ENCODE measurements at places on chromosomes 12 and 14. TPM values are rescaled to one million over a fixed set of nuclear protein-coding genes. Genes with fewer than 3 reads are reported as not detected.

DNA sequence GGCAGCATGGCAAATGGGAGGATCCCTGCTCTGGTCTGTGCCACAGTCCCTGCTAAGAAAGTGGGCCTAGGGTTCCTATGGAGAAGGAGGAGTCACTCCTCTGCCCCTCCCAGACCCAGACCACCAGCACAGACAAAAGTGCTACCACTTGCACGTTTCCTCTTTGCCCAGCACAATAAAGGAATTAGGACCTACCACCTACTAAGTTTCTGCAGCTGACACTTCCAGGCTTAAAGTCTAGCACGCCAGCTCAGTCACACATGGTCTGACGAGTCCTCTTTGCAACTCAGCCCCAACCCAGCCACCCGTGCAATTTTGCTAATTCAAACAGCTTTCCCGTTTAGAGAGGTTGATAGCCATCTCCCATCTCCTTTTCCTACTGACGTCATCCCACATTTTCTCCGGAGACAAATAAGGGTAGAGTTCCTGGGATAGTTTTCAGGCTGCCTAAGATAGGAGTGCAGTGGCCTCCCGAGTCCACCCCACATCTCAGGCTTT is 66.2 kb upstream of the PTGR2 start:
- H3K27ac ChIP-seq, result peak overlapping the region; percentile 94
- peak overlapping the region; percentile 95 for H3K4me3 ChIP-seq
- H3K27me3 ChIP-seq, result no peaks in the 10 kb centered on the region
- no peak for DNase-seq
- H3K36me3 ChIP-seq, result peaks cover 33% of the 10 kb centered on the region

Gene C14orf39
- total RNA-seq, result not detected

- H3K4me3 ChIP-seq, result peak overlapping the region; percentile 74
- DNase-seq, result no peak
- peaks cover 35% of the 10 kb centered on the region for H3K36me3 ChIP-seq
- H3K4me1 ChIP-seq, result peaks cover 34% of the 10 kb centered on the region
- no peak overlapping the region for H3K27ac ChIP-seq
- no peaks in the 10 kb centered on the region for H3K27me3 ChIP-seq
Observed at GRCh38 chr12:109098183-109098604, 797 bp downstream of the UNG start.

GRCh38 chr14:64973826-64974225 is 1.7 kb upstream of the RAB15 start:
- peaks cover 12% of the 10 kb centered on the region for H3K4me1 ChIP-seq
- H3K4me3 ChIP-seq, result no peak overlapping the region
- H3K27ac ChIP-seq, result no peak overlapping the region
- peaks cover 23% of the 10 kb centered on the region for H3K27me3 ChIP-seq

DNA sequence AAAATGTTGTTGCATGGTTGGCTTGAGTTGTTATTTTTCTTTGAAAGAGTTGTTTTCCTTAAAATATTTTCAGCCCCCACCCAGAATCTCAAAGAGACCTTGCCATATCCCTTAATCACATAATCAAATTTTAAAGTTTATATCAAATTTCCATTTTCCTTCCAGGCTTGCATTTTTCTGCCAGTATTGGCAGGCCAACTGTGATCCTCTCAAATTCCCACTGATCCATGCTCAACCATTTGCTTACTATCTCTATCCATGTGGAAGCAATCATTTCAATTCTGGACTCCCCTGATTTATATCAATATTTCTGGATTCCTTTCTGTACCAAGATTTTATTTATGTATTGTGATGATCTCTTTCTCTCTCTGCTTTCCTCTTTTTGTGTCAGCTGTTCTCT is 64.2 kb upstream of the PYGL start:
- H3K4me3 ChIP-seq, result no peak overlapping the region
- DNase-seq, result no peak
- H3K4me1 ChIP-seq, result no peaks in the 10 kb centered on the region
- H3K27me3 ChIP-seq, result no peaks in the 10 kb centered on the region

Data from activated CD8-positive, alpha-beta T cell treated with anti-CD3 and anti-CD28 coated beads, Interleukin-2, amount 10 ng/mL, durations not matched to agents 7 days and 5 days (primary cell).